Type B pancreatic cell (in vitro differentiated cells): ENCODE measurements at places on chromosomes 12 and 14. TPM values are rescaled to one million over a fixed set of nuclear protein-coding genes. Genes with fewer than 3 reads are reported as not detected.

- H3K36me3 ChIP-seq: no peaks in the 10 kb centered on the region
- no peaks in the 10 kb centered on the region for H3K4me1 ChIP-seq
- no peak for DNase-seq
- no peak overlapping the region for H3K4me3 ChIP-seq
- H3K27ac ChIP-seq: no peak overlapping the region
Observed at GRCh38 chr12:96083020-96083719, 47.8 kb upstream of the LTA4H start.

DNA sequence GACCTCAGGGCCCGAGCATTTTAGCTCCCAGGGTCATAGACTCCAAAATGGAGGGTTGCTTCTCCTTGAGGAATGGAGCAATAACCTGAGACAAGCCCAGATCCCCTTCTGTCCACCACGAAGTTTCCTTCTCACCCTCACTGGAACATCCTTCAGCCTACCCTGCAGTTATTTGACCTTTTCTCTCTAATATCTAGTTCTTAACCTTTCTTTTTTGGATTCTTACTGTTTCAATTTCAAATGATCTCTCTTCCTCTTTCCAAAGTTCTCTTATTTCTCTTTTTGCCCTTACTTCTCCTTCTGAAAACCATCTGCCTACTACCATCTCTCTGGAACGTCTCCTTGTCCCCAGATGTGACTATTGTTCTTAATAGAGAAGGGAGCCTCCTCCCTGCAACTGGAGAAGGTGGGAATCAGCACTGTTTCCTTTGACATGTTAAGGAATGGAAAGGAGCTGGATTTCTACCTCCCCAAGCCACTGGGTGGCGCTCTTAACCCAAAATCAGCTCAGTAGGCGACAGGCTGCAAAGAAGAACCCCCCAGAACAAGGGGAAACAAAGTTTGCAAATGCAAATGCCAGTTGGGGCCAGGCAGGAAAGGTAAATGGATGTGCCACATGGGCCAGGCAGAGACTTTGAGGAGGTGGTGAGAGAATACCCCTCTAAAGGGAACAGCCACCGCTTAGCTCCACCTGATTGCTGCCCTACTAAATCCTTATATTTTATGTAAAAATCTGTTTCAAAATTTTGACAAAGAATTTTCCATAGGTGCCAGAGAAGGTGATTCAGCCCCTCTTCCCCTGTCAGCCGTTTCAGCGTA lies 22.4 kb upstream of the PDE1B start:
- peaks cover 70% of the 10 kb centered on the region for H3K27me3 ChIP-seq
- no peak overlapping the region for H3K4me3 ChIP-seq
- no peak for DNase-seq
- H3K4me1 ChIP-seq: peaks cover 4% of the 10 kb centered on the region
- no peak overlapping the region for H3K27ac ChIP-seq

DNA sequence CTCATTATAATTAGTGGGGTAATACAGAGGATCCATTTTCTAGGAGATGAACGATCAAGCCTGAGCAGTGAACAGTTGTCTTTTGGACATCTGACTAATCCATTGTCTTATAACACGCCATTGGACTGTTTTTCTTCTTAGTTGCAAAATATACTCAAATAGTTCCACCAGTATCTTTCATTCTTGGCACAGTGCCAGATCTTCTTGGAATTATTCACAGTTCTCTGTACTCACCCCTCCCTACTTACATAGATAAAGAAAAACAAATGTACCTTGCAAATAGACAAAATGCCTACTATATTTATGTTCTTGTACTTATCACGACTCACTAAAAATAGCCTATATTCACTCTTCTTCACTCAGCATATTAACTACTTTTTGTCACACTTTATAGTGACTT lies 3.8 kb downstream of the CBLN3 start:
- H3K36me3 ChIP-seq: no peaks in the 10 kb centered on the region
- no peak for DNase-seq
- no peak overlapping the region for H3K4me3 ChIP-seq
- H3K27me3 ChIP-seq: no peaks in the 10 kb centered on the region

DNA sequence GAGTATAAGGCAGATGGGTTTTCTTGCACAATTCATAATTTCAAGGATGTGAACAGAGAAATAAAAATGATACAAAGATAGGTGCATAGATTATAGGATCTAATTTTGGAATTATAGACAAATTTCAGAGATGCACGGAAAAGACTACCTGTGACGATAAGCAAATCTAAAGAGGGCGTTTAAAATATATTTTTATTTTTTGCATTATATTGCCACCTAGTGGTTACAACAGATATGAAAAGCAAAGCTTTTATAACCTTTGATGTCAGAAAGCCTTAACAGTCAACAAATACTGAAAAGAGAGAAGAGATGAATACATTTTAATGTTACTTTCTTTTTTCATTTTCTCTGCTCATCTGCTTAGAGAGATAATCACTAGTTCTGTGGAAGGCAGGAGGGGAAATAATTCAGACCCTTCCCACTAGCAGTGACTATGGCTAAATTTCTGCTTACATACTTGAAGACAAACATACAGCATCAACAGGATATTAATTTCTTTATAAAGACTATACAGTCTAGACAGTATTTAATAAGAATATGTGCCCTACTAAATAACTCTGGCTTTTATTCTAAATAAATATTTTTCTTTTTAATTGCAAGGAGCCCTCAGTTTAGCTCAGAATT lies 46.3 kb downstream of the NTS start:
- no peaks in the 10 kb centered on the region for H3K4me1 ChIP-seq
- H3K4me3 ChIP-seq: no peak overlapping the region
- no peaks in the 10 kb centered on the region for H3K36me3 ChIP-seq
- H3K27ac ChIP-seq: no peak overlapping the region
- no peak for DNase-seq

- no peaks in the 10 kb centered on the region for H3K27me3 ChIP-seq
- H3K4me1 ChIP-seq: peaks cover 32% of the 10 kb centered on the region
- H3K36me3 ChIP-seq: peaks cover 35% of the 10 kb centered on the region
- DNase-seq: no peak
- peak overlapping the region; percentile 99 for H3K27ac ChIP-seq
- H3K4me3 ChIP-seq: peak overlapping the region; percentile 55
Observed at GRCh38 chr12:6966351-6966750, 4.1 kb downstream of the PHB2 start.

DNA sequence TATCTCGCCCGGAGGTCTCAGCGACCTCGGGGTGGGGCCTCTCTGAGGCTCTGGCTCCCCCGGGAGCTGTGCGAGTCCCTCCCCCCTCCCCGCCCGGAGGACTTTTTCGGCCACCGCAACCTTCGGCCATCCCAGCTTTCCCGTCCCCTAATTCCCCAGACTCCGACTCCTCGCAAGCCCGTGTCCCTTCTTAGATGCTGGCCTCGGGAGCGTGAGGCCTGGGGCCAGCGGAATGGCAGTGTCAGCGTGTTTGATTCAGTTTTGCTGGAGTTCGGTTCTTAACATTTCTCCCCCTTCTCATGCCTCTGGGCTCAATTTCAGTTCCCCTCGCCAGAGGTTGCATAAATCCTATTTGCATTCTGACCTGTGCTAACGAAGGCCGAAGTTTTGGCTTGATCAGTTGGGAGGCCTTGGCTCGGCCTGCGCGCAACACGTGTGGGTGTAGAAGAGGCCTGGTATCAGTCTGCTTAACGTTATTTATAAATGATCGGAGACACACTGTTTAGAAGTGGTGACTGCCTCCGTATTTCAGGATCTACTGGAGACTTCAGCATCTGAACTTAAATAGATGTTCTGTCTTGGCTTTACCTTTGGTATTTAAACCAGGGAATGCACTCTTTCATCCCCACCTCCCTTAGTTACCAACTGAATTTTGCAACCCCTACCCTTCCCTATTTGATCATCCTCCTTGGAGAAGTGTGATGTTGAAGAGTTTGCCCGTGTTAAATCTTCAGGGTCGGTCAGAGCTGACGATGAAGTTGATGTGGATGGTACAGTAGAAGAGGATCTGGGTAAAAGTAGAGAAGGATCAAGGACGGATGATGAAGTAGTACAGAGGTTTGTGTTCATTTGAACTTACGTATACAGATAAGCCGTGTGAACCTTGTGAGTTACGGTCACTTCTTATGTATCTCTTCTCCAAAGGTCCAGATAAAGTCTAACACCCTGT lies 851 bp downstream of the HSP90B1 start:
- peak overlapping the region; percentile 99 for H3K27ac ChIP-seq
- no peak for DNase-seq
- peak overlapping the region; percentile 94 for H3K4me3 ChIP-seq
- peaks cover 33% of the 10 kb centered on the region for H3K4me1 ChIP-seq
- H3K36me3 ChIP-seq: peaks cover 39% of the 10 kb centered on the region

CAPZA3 gene
- total RNA-seq: not detected in 2 replicates

GRCh38 chr12:131732-132495 lies 65.3 kb downstream of the IQSEC3 start:
- H3K4me1 ChIP-seq: no peaks in the 10 kb centered on the region
- peaks cover 45% of the 10 kb centered on the region for H3K27me3 ChIP-seq
- no peak overlapping the region for H3K4me3 ChIP-seq

DNA sequence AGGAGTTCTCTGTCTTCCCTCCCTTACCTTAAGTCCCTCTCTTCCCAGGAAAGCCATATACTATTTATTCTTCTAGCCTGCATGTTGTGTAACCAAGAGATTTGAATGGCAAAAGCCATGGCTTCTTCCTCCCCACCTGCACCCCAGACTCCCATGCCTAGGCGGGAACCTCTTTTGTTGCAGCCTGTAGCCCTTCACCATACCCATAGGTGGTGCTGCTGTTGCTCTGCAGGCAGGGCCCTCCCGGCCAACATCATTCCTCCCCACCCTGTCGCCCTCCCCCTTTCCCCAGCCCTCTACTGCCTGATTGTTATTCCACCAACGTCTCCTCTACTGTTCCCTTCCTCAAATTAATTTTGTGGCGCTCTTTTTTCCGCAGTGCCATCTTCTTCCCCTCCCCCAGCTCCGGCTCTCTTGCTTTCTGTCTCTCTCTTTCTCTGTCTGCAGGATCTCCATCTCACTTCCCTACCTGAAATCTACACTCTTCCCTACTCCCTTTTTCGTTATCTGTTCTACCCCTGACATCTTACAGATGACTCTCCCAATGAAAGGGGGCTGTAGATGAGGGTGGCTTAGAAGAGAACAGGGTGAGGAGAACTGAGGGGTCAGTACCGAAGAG lies 13.8 kb downstream of the NGDN start:
- H3K4me3 ChIP-seq: no peak overlapping the region
- no peak overlapping the region for H3K27ac ChIP-seq
- no peak for DNase-seq
- H3K36me3 ChIP-seq: peaks cover 10% of the 10 kb centered on the region

GRCh38 chr12:121849665-121850064 lies 9.0 kb downstream of the HPD start:
- DNase-seq: no peak
- no peaks in the 10 kb centered on the region for H3K27me3 ChIP-seq
- no peaks in the 10 kb centered on the region for H3K36me3 ChIP-seq
- no peak overlapping the region for H3K4me3 ChIP-seq
- H3K27ac ChIP-seq: no peak overlapping the region

CLEC2D gene
- 9.2 and 10.3 TPM in 2 replicates for total RNA-seq

GRCh38 chr12:57842342-57843294 lies 3.9 kb downstream of the CTDSP2 start:
- H3K27ac ChIP-seq: peak overlapping the region; percentile 92
- no peaks in the 10 kb centered on the region for H3K27me3 ChIP-seq
- DNase-seq: no peak
- peaks cover 7% of the 10 kb centered on the region for H3K36me3 ChIP-seq
- peaks cover 71% of the 10 kb centered on the region for H3K4me1 ChIP-seq
- H3K4me3 ChIP-seq: peak overlapping the region; percentile 94

LHX5 gene
- 0.12 TPM in 1 of 2 replicates, not detected in the other for total RNA-seq

GRCh38 chr12:27984275-27984674 lies 11.7 kb upstream of the PTHLH start:
- no peak overlapping the region for H3K27ac ChIP-seq
- DNase-seq: no peak
- H3K36me3 ChIP-seq: no peaks in the 10 kb centered on the region
- no peaks in the 10 kb centered on the region for H3K4me1 ChIP-seq
- H3K27me3 ChIP-seq: peaks cover 48% of the 10 kb centered on the region

SMCO2 gene
- total RNA-seq: 0.31 TPM in 1 of 2 replicates, not detected in the other

- no peak overlapping the region for H3K27ac ChIP-seq
- H3K36me3 ChIP-seq: peaks cover 31% of the 10 kb centered on the region
- H3K4me1 ChIP-seq: peaks cover 49% of the 10 kb centered on the region
- H3K4me3 ChIP-seq: no peak overlapping the region
Observed at GRCh38 chr14:77339407-77339806, 18.6 kb downstream of the GSTZ1 start.

SCN8A gene
- 2.6 and 3.9 TPM in 2 replicates for total RNA-seq

- DNase-seq: no peak
- no peaks in the 10 kb centered on the region for H3K27me3 ChIP-seq
- H3K4me3 ChIP-seq: no peak overlapping the region
- no peaks in the 10 kb centered on the region for H3K36me3 ChIP-seq
- no peak overlapping the region for H3K27ac ChIP-seq
Observed at GRCh38 chr12:90958347-90958746, 3.4 kb upstream of the CCER1 start.

PTPRR gene
- 0.77 and 0.95 TPM in 2 replicates for total RNA-seq

DNA sequence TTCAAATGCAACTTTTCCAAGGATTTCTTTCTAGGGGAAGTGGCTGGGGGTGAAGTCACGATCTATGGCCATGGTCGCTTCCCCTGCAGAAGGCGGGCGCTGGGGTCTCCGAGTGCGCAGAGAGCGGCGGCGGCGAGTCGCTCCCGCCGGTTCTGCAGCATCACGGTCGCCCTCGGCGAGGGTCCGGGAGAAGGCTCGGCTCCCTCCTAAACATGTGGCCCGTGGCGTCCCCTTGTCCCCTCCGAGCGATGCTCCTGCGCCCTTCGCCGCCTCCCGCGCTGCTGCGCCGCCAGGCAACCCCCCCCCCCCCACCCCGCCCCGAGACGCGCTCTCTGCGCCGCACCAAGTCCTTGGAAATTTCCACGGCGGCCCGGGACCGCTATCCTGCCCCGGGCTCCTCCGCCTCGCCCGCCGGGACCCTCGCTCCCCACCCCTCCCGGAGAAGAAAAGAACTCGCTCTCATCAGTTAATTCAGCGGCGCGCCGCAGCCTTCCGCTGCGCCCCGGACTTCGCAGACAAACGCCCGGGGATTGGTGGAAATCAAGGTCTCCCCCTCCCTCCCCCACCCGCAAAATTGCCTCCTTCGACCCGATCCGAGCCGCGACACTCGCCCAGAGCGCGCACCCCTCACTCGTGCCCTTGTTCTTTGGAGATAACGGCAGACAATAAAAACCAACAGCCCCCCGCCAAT lies at the start of gene ST8SIA1:
Gene ST8SIA1 (minus strand): TSS at position 298 of the 691 bp plus-strand sequence. CDS start 475 bp downstream, outside the sequence.
- H3K27ac ChIP-seq: peak within 1 kb of the TSS; percentile 63
- peaks cover 89% of the 10 kb centered on the region for H3K27me3 ChIP-seq
- H3K4me3 ChIP-seq: peak within 1 kb of the TSS; percentile 93
- DNase-seq: peak; percentile 71
- no peaks in the 10 kb centered on the region for H3K36me3 ChIP-seq
- peaks cover 7% of the 10 kb centered on the region for H3K4me1 ChIP-seq

C1S gene
- 2.7 and 3.1 TPM in 2 replicates for total RNA-seq

TBC1D30 gene
- total RNA-seq: 2.8 and 5.6 TPM in 2 replicates

RNASE7 gene
- total RNA-seq: 0.55 TPM in 1 of 2 replicates, not detected in the other

KRT78 gene
- total RNA-seq: 14.7 and 29.1 TPM in 2 replicates

GRCh38 chr14:67963545-67963944 lies 144.0 kb downstream of the RAD51B start:
- DNase-seq: no peak
- peak overlapping the region; percentile 82 for H3K27ac ChIP-seq
- peak overlapping the region; percentile 46 for H3K4me3 ChIP-seq
- H3K4me1 ChIP-seq: peaks cover 19% of the 10 kb centered on the region

- H3K27me3 ChIP-seq: no peaks in the 10 kb centered on the region
- no peak overlapping the region for H3K4me3 ChIP-seq
- H3K36me3 ChIP-seq: no peaks in the 10 kb centered on the region
- H3K4me1 ChIP-seq: peaks cover 33% of the 10 kb centered on the region
- H3K27ac ChIP-seq: no peak overlapping the region
Observed at GRCh38 chr14:63857466-63858030, 4.7 kb downstream of the SYNE2 start.

GRCh38 chr12:67765776-67766766 lies 117.5 kb downstream of the DYRK2 start:
- no peaks in the 10 kb centered on the region for H3K36me3 ChIP-seq
- no peaks in the 10 kb centered on the region for H3K27me3 ChIP-seq
- no peak overlapping the region for H3K4me3 ChIP-seq
- peaks cover 18% of the 10 kb centered on the region for H3K4me1 ChIP-seq
- no peak for DNase-seq
